ENCODE measurements at places on chromosomes 7 and 10.

DNA sequence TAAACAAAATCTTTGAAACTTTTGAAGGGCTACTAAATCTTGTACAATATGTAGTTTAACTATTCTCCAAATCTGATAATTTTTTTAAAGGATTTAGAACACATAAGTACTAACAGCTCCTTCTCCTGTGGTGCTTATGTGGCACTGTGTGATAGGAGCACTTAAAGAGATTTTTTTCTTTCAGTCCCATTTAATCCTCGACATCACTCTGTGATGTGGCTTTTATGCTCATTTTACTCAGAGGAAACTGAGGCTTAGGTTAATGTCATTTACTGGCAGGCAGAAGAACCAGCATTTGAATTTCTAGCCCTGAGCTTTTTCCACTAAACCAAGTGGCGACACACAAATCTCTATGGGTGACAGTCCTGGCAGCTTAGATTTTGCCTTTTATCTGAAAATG, 92.4 kb downstream of the SAMD9 start:
- DNase-seq, result no peak

DNA sequence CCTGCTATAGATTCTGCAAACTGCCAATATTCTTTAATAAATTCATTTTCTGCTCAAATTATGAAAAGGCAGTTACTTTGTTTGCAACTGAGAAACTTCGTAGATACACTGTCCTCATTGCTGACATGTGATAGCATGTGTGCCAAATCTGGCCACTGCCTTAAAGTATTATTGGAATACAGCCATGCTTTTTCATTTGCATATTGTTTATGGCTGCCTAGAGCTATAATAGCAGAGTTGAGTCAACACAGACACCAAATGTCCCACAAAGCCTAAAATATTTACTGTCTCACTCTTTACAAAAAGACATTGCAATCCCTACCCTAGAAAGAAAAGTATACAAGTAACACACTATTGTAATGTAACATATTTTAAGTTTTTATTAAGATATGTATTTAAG, 647.4 kb downstream of the XPNPEP1 start:
- no peak for DNase-seq

DNA sequence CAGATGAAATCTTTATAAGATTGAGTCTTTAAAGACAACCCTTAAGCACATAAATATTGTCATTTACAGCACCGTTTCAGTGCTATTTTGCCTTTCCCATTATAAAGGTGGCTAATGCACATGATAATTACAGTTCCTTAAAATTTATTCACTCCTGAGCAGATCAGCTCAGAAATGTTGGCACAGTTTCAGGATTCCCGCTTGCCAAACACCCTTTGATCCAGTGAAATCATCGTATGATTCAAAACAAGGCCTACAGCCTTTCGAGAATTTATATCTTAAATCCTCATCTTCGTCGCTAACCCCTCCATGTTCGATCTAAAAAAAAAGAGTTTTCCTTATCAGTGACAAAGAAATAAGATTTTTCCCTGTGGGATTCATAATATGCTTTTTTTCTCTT, 14.1 kb upstream of the SOSTDC1 start:
- no peak for DNase-seq

DNA sequence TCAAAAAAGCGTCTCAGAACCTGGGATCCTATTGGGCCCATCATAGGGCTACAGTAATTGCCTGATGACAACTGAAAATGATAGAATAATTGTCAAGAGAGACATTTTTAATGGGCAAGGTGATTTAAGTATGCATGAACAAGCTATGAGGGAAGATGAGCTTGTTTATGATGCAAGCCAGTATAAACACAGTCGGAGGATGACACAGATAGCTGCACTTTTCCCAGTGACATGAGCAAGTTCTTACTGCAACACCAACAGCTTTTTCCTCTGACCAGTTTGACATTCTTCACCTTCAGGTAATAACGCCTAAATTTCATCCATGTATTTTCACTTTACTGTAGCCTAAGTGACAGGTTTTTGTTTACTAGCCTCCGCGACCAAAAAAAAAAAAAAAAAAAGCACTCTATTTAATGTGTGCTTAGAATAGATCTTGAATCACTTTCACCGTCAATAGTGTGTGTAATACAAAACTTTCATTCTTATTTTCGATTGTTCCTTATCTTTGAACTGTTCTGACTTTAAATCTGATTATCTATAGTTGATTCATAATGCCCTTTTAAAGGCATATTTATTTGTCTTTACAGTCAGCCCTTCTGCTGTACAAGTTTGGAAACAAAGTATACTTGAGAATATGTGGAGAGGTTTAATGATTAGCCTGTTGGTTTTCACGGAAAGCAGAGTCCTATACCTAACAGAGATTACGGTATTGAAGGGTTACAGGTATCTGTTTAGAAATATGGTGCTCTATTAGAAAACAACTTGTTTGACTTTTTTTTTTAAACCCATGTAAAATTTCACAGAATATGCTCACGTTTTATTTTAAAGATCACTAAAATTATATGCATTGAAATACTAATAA, 1.7 kb downstream of the FOXP2 start:
- no peak for DNase-seq

DNA sequence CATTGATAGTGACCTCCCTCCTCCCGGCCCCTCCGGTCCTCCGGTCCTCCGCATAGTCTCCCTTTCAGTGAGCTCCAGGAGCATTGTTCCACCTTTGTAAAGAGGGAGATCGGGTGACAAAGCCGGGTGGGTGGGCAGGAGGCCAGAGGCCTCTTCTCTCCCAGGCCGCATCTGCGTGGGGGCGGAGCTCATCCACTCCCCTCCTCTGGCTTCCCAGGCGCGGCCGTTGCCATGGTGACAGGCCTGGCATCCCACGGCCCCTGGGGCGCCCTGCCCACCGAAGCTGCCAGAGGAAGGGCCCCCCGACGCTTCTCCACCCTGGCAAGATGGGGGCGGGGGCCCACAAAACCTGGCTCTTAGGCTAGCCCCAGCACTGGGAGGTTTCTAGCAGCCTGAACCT, 4.4 kb upstream of the FZD9 start:
- DNase-seq, result no peak

DNA sequence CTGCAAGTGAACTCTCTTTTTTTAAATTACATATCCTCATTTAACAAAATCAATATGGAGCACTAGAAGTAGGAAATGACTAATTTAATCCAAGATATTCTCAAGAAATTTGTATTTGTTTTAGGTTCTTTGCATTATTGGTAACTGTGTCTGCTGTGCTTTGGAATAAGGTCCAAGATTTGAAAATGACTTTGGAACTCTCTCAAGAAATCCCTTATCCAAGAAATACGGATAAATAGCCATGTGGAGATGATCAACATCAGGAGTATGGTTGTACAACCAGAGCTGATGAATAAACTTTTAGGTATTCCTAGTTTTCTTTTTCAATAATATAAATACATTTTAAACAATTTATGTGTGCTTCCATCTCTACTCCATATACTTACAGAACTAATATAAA, 279.9 kb upstream of the SEMA3C start:
- DNase-seq, result no peak

GRCh38 chr10:48981310-48981907, 41.8 kb upstream of the LRRC18 start:
- DNase-seq, result peak; percentile 53

GRCh38 chr7:155804897-155805825, 7.1 kb downstream of the SHH start:
- peak; percentile 95 for DNase-seq
